Fibroblast of skin of left quadriceps (primary cell): ENCODE measurements at places on chromosomes 5 and 9.

DNA sequence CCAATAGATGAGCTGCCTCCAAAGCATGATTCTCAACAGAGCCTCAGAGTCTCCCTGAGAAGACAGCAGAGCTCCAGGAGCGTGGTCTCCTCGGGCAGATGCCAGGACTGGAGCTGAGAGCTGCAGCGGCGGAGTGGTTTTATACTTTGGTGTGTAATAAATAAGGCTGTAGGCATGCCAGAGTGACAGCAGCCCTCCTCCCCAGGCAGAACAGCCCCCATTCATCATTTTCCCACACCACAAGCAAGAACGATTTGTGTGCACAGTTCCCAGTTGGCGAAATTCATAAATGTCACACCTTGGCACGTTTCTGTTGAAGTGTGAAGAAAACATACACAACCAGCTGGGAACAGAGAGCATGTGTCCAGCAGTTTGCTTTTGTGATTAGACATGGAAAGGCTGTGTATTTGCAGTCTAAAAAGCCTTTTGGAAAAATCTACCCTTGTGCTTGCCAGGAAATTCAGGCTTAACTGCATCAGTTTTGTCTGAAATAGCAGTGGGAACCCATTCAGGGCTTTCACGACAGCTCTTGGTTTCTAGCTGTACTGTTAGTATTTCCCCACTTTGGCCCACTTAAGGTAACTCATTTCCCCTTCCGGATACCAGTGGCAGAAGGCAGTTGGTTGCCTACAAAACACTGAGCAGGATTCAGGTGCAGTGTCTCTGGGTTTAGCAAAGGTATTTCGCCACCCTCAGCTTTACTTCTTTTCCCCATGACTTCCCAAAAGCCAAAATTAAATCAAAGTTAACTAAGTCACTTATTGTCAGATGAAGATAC lies at the start of gene C1QTNF3:
Gene C1QTNF3 (minus strand): TSS at position 115 of the 778 bp plus-strand sequence. CDS start 88 bp downstream, at position 27.
- DNase-seq: peak; percentile 24

- no peak for DNase-seq
Observed at GRCh38 chr5:172364773-172365172, 81.2 kb upstream of the UBTD2 start.

DNA sequence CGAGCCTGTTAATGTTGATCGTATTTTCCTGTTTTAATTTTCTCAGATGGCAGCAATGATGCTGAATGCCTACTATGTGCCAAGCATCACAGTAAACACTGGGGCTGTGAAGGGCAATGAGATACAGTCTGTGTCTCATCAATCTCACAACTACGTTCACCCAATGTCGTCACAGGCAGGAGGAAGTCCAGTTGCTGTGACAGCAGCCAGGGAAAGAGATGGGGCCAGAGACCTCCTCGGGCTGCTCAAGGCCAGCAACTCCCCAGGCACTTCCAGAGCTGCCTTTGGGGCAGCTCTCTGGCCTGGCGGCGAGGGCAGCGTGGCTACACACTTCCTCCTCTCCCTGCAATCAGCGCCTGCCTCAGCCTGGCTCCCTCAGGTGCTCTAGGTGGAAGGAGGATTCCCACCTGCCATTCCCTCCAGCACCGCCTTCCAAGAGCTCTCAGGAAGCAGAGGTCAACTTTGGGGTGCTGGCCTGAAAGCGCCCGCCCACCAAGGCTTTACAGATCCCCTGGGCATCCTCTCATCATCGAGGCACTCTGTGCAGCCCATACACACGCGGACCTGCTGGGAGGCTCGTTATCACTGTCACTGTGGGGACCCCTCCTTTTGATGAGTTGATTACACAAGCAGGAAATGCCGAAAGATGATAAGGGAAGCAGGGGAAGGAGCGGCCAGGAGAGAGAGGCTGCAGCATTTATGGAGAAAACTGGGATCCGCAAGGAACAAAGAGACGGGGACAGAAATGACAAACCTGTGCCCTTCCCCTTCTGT lies 159.2 kb downstream of the ZDHHC21 start:
- DNase-seq: no peak

- peak; percentile 26 for DNase-seq
Observed at GRCh38 chr9:3458806-3459475, 66.9 kb downstream of the RFX3 start.

DNA sequence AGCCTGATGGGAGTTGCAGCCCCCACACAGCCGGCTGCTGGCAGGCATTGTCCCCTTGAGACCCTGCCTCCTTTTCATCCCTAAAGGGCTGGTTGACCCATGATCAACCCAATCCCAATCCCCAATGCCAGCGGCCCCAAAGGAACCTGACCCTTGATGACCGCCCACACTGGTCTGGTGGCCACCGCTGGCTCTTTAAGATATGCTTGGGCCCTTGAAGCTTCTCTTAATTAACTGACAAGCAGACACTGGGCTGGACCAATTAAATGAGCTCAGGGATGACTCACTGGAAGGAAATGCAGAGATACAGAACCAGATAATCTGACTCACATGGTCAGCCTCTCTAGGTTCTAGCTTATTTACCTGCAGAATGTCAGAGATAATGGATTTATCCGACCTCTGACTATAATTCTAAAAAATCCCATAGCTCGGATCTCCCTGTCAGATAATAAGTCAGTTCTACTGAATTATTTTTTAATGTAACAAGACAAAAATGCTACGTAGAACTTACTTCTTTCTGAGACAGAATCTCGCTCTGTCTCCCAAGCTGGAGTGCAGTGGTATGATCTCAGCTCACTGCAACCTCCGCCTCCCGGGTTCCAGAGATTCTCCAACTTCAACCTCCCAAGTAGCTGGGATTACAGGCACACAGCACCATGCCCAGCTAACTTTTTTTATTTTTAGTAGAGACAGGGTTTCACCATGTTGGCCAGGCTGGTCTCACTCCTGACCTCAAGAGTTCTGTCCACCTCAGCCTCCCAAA lies 11.1 kb upstream of the MLANA start:
- DNase-seq: peak; percentile 55

DNA sequence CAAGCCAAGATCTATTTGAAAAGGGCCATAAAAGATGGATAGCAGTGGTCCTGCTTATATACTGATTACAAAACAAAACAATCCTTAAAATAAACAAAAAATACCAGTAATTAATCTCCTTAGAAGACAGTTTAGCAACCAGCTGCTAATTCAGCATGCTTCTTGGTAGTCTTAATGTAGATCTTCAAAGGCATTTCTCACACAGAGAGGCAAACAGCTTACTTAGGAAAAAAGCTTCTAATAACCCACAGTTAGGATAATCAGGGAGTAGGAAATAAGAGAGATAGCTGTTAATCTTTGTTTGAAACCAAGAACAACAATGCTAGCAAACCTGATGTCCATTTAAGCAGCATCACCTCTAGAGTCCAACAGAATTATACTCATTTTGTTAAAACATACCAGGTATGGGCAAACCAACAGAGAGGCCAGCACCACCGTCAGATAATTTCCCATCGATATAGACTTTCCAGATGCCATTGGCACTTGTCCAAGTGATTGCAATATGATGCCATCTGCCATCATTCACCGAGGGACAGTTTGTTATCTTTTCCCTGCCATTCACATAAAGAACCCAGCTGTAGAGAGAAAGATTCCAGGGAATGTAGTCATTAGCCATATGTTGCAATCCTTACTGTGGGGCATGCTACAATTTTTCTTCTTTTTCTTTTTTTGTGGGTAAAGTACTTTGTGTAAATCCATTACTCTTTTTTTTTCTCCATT lies 105.6 kb upstream of the TXNDC8 start:
- peak; percentile 73 for DNase-seq

DNA sequence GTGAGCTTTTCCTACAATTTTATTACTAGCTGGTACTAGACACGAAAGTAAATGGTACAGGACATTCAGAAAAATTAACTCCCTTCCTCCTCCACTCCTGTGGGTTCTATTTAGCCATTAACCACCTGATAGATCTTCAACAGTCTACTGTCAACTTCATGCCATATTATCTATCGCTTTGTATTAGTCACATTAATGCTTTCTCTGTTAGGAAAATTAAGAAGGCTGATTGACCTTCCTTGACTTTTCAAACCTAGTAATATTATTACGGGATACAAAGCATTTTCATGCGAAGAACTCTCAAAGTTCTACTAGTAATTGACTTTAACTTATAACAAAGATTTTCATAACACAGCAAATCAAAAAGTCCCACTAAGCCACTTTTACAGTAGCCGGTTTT lies 1.2 kb downstream of the TEX10 start:
- DNase-seq: no peak

GRCh38 chr9:124480621-124480981 lies 26.6 kb downstream of the NR5A1 start:
- no peak for DNase-seq

DNA sequence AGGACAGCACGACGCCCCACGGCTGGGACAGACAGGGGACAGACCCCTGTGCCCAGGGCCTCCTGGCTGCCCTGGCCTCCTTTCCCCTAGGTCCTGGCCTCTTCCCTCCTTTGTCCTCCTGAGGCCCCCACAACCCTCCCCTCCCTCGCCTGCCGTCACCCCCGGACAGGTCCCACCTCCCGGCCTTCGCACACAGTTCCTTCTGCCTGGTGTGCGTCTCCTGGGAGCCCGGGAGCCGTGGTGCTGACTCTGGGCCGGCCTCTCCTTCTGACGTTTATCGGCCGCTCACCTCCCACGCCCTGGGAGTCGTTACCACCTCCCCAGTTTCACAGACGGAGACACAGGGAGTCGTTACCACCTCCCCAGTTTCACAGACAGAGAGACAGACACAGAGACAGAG lies 25.1 kb upstream of the NOTCH1 start:
- no peak for DNase-seq

- DNase-seq: peak; percentile 37
Observed at GRCh38 chr9:75889977-75890471, 449 bp upstream of the PCSK5 start.

- peak; percentile 88 for DNase-seq
Observed at GRCh38 chr9:13705918-13706317, 426.4 kb upstream of the MPDZ start.

DNA sequence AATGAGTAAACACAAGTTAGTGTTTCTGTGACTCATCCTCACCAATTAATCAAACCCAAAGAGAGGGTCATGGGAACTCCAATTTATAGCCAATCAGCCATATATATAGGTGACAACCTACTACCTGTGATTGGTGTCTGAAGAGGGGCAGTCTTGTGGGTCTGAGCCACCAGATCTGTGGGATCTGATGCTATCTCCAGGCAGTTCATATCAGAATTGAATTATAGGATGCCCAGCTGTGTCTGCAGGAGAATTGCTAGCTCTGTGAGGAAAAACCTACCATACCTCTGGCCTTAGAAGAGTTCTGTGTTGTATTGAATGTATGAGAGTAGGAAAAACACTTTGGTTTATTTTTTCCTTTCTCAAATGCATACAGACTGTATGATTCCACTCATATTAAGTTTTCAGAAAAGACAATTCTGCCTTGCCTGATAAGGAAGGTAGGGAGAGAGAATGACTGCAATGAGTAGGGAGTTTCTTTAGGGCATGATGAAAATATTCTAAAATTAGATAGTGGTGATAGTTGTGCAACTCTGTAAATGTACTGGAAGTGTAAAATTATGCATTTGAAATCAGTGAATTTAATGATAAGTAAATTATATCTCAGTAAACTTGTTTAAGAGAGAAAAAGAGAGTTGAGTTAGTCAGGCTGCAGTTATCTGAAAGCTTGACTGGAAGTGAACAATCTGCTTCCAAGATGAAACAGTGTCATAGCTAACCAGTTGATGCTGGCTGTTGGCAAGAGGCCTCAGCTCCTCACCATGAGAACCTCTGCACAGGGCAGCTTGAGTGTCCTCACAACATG lies 274.9 kb downstream of the AUH start:
- no peak for DNase-seq

- DNase-seq: peak; percentile 40
Observed at GRCh38 chr5:6576861-6577501, 55.9 kb downstream of the NSUN2 start.

DNA sequence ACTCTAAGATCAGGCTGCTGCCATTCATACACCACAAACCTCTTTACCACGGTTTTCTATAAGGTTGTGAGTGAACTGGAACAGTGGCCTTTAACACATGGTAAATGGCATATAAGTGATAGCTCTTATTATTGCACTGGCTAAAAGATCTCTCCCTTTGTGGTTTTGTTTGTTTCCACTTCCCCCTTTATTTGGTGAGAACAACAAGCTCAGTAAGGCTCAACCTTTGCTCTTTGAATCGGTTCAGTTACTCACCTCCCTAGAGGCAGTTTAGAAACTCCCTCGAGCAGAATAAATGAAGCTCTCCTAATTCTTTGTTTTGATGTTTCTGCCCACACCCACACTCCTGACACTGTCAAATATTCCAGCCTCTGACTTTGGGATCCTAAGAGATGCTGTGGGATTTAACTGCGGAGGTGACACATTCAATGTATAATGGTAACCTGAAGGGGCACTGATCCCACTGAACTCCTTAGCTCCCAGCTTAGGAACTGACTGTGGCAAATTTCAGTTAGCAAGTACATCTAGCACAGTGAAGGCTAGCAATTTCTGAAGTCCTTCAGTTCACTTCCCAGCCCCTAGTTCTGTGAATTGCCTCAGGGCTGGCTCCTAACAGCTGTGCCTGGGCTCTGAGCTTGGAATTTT lies 22.5 kb upstream of the RAD23B start:
- DNase-seq: no peak

- DNase-seq: no peak
Observed at GRCh38 chr9:14300040-14300439, 13.9 kb downstream of the NFIB start.

DNA sequence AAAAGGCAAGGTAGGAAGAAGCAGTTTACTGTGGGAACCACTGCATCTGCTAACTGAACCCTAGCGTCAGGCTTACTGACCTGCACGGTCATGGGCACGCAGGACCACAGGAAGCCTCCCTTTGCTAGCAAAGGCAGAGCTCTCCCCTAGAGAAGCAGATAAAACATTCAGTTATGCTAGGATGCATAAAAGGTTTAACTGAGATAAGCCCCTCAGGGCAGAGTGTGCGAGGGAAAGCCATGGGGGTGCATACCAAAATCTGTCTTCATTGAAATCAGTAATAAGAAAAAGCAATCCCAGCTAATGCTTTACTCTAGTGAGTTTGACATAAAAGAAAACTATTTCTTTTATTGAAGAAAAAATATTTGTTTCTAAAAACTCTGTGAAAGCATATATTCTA lies 2403.7 kb upstream of the C9orf72 start:
- DNase-seq: no peak

DNA sequence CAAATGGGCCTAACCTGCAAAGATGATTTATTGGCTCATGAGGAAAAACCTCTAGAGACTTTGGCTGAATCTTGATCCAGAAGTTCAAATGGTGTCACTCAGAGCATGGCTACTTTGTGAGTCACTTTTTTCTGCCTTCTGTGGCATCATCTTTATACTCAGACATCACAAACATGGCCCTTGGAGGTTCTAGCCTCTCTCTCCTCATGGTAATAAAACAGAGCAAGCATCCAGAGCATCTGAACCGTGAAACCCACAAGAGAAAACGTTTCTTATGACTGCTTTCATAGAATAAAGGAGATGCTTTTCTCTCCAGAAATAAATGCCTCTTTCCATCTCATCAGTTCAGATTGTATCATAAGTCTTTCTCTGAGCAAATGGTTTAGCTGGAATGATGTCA lies 780.3 kb downstream of the KCTD16 start:
- no peak for DNase-seq

DNA sequence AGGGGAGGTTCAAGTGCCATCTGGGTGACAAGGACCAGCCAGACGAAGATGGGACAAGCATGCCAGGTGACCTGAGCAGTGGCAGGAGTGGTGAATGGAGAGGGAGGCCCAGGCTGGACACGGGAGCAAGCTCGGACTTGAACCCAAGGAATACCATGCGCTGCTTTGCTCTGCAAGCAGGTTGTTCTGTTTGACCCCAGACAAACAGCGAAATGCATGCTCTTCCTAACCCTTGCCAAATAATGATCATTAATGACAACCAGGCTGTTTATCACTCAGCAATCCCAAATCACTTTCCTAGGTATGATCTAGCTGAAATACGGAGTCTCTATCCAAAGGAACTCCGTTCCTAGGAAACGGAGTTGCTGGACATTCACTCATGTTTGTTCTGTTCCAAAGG lies 77.4 kb downstream of the PTPDC1 start:
- no peak for DNase-seq
